Activated CD8-positive, alpha-beta memory T cell treated with anti-CD3 and anti-CD28 coated beads for 4 hours (primary cell): ENCODE measurements at places on chromosomes 2 and 18.

DNA sequence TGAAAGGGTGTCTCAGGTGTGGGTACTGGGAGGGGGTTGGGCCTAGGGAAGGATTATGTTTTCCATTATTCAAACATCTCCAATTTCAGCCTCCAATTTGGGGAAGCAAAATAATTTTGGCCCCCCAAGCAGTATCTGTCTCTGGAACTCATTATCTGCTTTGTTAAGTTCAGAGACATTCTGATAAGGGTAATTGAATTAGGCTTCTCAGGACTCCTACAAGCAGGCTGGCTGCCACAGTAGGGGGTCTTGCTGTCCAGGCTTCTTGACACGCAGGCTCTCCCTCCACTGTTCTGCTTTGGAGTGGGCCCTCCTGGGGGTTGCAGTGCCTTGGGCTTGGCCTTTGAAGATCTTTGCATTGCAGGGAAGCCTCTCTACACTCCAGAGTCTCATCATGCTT, 108.1 kb upstream of the SIX2 start:
- no peak for DNase-seq

- no peak for DNase-seq
These were observed 320.0 kb downstream of the LRATD1 start for GRCh38 chr2:14952400-14952963.

GRCh38 chr18:45509535-45509934, 105.7 kb upstream of the SLC14A2 start:
- DNase-seq: no peak

DNA sequence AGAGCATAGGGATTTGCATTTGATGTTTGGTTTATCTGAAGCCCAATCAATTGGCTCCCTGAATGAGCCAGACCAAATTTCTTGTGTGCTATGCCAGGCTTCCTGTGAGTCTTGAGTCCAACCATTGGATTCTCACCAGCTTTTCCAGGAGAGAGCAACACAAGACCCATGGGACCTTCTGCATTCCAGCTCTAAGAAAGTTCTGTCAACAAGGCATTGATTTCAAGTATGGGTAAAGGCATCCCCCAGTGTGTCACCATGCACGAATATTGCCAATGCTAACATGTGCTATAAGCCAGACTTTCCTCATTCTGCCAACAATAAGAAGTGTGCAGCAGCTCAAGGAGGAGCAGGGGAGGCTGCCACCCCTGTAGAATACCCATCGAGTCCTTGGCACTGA, 266.6 kb downstream of the ETAA1 start:
- no peak for DNase-seq

- no peak for DNase-seq
These were observed 56.1 kb downstream of the DYNAP start for GRCh38 chr18:54647176-54647575.

DNA sequence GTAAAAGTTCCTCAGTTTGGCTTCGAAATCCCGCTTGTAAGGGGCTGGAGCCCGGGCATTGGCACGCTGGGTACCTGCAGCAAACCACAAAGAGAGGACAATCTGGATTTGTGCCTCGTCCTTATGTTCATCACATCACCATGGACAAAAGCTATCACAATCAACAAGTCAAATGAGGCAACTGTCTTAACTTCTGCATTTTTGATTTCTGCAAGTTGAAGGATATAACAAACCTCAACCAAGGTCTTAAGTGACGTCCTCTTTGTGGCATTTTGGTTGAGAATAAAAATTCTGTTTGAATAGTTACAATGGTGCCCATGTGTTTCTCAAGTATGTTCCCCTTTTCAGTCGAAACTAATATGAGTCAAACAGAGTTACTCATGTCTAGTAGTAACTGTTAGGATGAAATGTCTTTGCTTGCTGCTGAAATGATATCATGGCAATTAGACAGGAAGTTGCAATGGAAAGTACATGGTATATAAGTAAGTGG, 70.8 kb upstream of the STK17B start:
- no peak for DNase-seq

GRCh38 chr2:205786976-205787375, 104.7 kb downstream of the NRP2 start:
- DNase-seq: no peak

- DNase-seq: no peak
These were observed 12.5 kb upstream of the SOS1 start for GRCh38 chr2:39133215-39133851.

DNA sequence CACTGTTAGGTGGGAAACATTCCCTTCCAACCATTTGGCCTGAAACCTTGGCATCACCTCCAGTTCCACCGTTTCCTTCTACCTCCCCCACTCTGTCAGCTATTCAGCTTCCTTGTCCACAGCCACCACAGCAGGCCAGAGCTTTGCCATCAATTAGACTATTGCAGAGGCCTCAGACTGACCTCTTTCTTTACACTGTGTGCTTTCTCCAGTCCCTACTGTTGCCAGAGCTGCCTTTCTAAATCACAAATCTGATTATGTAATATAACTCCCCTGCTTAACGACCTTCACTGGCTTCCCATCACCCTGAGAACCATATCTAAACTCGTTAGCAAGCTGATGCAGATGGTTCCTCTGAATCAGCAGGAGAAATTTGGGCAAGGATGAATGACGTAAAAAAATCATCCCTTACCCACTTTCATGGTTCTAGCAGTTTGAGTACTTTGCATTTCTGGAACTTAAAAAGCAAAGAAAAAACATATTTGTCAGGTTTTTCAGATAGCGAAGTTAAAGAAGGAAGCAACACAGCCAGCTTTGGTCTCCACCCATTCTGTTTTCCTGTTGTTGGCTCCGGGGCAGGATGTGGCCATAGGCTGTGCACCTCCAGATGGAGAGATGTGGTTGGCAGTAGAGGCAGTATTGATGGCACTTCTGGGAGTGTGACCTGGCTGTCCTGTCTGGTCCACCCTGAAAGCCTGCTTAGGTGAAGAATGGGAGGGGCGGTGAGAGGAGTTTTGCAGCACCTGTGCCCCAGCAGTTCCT, 422.1 kb downstream of the PARD3B start:
- DNase-seq: no peak

DNA sequence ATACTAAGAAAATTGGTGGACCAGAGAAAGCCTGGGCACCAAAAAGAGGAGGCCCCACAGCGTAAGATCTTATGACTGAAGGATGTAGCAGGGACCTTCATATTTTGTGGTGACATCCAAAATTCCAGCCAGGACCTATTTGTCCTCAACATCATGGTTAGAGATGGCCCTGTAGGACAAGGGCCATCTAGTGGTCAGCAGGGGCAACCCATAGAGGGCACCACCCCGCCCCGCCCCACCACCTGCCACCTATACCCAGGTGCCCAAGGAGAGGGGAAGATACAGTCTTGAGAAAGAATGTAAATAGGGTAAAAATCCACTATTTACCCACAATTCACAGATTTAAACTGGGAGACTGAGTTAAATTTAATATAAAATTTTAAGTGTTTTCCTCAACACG, 59.6 kb upstream of the TMEM163 start:
- DNase-seq: no peak

GRCh38 chr18:67511840-67512239, 4.7 kb downstream of the DSEL start:
- no peak for DNase-seq

- no peak for DNase-seq
These were observed 54.7 kb downstream of the MYO1B start for GRCh38 chr2:191299866-191300265.

DNA sequence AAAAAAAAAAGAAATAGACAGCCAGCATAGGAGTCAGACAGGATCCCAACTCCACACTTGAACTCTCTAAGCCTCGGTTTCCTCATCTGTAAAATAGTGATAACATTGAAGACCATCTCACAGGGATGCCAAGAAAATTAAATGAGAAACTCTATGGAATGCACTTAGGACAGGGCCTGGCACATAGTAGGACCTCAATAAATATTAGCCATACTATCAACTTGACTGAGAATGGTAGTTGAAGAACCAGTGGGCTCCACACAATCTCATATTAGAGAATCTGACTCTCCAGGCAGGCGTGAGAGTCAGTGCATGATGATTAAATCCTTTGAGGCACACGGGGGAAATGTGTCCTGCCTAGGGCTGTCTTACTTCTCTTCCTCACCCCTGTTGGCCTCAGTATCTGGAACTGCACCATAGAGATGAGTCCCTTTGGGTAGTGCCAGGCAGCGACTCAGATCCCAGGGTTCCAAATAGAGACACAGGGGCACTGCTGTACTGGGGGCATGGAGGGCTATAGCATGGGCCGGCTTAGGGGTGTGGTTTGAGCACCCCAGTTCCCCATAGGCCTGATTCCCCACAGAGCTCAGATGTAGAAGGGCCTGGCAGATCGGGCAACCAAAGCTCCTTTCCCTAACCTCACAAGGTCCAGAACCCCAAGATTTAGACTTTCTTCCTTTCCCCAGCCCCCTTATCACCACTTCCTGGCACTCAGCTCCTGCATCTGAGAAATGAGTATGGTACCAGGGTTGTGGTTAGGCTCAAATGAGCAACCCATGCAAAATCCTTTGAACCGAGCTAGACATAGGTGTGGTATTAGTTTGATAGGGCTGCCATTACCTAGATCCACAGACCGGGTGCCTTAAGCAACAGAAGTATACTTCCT, 51.3 kb upstream of the CAB39 start:
- peak; percentile 35 for DNase-seq

DNA sequence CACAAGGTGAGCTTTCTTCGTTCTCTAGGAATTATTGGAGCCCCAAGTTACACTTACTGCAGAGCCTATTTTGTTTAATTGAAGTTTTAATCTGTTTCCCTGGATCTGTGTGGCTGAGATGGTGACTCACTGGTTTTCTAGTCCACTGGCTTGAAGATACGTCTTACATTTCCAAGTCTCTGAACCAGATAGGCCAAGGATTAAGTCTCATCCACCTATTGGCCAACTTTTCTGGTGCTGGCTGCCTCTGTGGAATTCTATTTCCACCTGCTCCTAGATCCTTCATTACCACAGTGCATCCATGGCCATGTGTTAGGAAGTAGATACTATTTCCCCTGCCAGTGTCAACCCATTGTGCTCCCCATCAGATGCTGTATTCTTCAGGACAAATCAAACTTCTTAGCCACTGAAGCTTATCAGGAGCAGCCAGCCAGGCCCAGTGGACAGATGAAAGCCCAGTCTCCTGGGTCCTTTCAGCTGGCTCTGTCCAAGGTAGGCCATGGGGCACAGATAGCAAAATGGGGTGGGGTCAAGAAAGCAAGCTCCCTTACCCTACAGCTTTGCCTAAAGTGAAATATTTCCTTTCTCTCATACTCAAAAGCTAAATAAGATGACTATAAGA, 198.8 kb upstream of the TCF4 start:
- DNase-seq: no peak

DNA sequence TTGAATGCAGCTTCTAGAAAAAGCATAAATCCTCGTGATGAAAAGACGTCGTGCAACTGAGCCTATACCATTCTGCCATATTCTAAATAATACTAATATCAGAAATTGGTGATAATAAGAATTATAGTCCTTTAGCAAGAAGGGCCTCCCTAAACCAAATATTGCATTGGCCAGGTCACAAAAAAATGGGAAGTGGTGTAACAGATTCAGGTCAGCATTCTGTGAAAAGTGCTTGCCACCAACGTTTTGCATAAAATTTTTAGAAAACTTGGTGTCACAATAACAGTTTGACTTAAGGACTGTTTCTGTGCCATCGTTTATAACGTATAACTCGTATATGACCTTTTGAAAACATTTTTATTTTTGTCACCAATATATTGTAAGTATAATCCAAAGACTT, 603.6 kb downstream of the CPS1 start:
- no peak for DNase-seq

GRCh38 chr2:46530639-46531038, 51.3 kb downstream of the TMEM247 start:
- DNase-seq: no peak

- DNase-seq: no peak
These were observed 37.6 kb upstream of the ARL4C start for GRCh38 chr2:234534515-234534914.

DNA sequence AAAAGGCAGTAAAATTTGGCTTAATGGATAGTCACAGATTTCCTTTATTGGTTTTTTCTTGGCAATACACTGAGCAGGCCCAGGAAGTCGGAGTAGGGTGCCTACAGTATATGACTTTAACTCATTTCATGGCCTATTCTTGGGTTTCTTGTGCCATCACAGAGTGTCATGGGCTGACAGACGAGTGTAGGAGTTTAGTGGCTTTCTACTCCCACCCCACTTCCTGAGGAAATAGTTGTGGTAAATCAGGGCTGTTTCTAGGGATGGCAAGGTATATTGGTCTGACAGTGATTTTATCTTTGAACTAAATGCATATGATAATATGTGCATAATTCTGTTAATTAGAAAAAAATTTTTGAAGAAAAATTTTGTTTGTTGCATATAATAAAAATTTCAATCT, 100.1 kb downstream of the PLCL1 start:
- no peak for DNase-seq

DNA sequence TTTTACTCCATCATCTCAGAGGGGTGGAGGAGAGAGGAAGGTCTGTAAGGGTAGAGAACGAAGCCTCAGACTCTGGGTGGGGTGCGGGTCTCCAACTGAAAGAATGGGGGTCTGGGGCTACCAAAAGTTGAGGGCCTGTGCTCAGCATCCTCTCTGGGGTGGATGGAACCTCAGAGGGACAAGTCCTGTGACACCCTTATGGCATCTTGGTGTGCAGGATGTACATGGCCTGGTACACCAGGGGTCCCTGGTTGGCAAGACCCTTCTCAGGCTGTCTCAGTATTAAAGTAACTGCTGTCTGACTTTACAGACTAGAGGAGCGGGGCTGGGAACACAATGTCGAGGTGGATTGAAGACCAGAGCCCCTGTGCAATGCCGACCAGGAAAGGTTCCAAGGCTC, 2.3 kb upstream of the SLC4A3 start:
- DNase-seq: no peak

DNA sequence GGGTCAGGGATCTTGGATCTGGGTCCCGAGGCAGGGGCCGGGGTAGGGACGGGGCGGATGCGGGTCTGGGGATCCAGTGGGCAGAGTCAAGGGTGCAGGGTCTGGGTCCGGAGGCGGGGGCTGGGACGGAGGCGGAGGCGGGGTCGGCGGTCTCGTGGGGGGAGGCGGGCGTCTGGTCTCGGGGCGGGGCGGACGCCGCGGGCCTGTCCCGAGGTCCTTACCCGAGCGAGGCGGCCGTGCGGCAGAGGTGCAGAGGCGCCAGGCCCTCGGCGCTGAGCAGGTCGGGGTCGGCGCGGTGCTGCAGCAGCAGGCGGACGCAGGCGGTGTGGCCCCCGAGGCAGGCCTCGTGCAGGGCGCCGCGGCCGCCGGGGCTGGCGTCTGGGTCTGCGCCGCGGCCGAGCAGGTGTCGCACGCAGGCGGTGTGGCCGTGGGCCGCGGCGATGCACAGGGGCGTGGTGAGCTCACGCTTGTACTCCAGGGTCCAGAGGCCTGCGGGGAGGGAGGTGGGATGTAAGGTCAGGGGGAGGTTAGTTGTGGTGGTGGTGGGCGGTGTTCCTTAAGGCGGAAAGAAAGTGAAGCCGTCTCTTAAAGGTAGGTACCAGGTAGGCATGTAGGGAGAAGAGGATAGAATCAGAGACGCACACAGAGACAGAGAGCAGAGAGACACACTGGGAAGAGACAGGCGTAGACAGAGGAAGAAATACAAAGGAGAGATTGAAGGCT, 26.6 kb downstream of the ASB18 start:
- DNase-seq: no peak

DNA sequence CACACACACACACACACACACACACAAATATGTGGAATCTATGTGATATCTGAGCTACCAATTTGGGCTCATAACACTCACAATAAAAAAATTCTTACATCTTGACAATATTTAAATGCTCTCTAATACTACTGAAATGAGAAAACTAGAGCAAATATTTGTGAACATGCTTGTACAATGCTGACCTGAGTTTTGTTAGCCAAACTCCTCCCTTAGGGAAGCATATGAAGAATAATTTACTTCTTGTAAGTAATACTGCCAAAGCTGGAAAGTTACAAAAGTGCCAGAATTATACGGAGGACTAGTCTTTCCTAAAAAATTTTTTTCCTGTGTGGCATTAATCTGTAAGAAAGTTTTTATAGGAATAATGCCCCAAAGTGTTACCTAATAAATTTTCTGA, 18.5 kb downstream of the MBD2 start:
- DNase-seq: no peak
